ENCODE measurements at places on chromosomes 13 and 19.

GRCh38 chr13:36074659-36075058 lies 56.5 kb downstream of the DCLK1 start:
- DNase-seq, result peak; percentile 34

- no peak for DNase-seq
These were observed 12.8 kb upstream of the RASA3 start for GRCh38 chr13:114145256-114145655.

GRCh38 chr13:77544355-77544754 lies 8.8 kb downstream of the SCEL start:
- peak; percentile 24 for DNase-seq

DNA sequence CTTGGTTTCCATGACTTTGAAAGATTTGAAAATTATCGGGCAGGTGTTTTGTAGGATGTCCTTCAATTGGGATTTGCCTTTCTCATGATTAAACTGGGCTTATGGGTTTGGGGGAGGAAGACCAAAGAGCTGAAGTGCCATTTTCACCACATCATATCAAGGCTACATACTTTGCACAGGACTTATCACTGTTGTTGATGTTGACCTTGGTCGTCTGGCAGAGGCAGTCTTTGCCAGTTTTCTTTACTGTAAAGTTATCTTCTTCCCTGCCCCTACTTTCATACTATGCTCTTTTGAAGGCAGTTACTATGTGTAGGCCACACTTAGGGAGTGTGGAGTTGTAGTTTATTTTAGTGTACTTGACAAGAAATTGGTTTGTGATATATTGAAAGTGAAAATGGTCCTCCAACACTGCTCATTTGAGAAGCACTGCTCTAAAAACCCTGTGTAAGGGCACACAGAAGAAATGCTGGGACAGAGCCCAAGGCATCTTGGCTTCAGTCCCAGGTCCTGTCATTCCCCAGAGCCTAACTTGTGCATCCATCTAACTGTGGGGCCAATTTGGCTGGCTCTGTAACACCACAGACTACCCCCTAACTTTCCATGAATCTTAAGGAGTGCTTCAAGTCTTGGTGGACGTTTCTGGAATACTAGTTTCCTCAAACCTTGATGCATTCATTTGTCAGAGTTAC lies 384.9 kb downstream of the KCNRG start:
- peak; percentile 74 for DNase-seq

DNA sequence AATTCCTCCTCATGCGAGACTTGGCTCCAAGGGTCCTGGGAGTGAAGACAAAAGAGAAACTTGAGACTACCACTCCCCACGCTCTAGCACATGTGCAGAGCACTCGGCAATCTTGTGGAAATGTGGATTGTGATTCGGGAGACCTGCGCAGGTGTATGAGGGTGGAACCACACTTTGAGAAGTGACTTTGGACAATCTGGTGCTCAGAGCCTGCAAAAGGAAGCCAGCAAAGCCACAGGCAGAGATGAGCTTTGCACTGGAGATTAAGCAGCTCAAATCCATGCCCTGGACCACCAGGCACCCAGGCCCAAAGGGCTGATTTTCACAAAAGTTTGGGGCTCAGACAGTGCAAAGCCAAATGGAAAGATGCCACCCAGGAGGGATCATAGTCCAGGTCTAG lies 162.5 kb upstream of the TSHZ3 start:
- no peak for DNase-seq

GRCh38 chr13:112103961-112104880 lies 37.3 kb downstream of the SOX1 start:
- no peak for DNase-seq

DNA sequence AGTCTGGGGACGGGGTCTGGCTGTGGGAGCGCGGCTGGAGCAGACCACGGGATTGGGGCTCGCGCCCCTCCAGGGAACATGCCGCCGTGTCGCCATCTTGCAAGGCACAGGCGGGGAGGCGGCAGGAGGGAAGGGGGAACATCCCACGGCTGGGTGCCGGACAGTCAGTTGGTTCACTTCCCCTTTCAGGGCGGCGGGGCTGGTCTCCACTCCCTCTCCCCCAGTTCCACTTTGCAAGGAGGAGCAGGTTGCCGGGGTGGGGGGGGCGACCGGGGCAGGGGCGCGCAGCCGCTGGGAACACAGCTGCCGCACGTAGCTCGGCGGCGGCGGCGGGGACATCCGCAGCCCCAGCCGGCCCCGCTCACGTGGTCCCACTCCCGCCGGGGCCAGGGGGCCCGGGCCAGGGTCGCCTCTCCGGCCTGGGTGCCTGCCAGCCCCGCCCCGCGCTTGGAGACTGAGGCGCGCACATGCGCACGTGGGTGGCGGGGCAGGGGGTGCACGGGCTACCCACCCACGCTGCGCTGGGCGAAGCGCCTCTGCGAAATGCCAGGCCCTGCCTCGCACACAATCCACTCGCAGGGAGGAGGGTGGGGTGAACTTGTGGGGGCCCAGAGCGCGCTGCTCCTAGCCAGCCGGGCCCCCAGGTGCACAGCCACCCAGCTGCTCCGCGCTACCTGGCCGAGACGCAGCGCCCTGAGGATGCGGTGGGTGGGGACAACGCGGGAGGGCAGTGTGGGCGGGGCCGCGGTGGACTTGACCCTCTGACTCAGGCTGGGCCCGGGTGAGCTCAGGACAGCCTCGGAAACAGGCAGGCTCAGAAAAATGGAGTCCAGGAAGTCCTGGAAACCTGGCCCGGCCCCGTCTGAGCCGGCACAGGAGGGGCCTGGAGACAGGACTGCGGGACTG lies 6.4 kb downstream of the KLF16 start:
- peak; percentile 69 for DNase-seq

DNA sequence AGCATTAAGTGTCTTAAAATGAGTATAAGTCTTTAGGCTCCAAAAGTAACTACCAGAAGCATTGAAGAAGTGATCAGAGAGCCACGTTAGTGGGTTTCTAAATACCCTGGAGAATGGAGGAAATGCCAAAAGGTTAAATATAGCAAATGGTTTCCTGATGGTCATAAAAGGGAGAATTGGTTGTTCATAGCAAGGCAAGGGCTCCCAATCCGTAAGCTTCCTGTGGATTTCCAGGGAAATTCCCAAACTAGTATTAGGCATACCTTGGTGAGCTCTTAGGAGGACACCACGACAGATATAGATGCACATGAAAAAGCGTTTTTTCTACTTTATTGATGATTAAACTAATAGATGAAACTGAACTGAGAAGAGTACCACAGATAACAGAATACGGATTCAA lies 410.9 kb downstream of the FOXO1 start:
- DNase-seq, result no peak

DNA sequence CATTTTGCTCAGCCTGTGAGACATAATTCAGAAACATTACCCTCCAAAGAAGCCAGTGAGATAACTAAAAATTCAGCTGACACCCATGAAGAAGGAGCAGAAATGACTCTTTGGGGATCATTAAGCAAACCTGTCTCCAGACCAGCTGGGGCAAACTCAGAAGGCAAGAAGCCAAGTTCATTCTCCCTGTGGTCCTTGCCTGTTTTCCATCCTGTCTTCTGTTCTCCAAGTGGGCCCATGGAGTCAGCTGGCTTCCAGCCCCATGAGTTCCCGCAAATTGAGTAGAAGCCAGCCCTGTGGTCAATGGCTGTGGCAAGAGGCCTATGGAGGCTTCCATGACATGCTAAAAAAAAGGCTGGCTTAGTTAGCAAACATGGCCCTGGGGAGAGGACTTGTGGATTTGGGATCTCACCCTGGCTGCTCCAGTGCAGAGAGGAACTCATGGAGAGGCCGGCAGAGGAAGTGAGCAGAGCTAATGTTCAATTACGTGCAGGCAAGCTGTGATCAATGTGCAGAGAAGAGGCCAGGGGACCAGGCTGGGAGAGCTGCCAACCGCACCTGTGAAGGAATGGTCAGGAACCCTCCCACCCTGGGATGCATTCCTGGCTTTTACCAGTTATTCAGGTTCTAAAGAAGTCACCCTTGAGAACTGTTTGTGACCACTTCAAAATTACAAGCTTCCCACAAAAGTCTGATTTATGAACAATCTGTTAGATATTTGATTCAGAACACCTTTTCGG lies 229.1 kb downstream of the TSHZ3 start:
- peak; percentile 72 for DNase-seq

GRCh38 chr19:53517114-53517741 lies 20.7 kb upstream of the ZNF331 start:
- no peak for DNase-seq

DNA sequence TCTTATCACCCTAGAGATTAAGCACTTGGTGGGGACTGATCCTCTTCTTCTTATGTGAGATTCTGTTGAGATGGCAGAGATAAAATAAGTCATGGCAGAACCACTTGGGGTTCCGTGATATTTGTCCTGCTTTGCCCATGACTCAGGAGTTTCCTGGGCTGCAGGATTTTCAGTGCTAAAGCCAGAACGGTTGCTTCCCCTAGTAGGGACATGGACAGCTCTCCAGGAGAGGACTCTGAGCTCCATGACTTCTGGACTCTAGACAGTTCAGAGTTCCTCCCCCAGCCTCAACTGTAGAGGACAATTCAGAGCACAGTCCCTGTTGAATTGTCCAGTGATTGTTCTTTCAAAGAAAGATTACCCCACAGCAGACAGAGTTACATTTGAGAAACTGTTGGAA lies 98.8 kb downstream of the OLFM4 start:
- no peak for DNase-seq

DNA sequence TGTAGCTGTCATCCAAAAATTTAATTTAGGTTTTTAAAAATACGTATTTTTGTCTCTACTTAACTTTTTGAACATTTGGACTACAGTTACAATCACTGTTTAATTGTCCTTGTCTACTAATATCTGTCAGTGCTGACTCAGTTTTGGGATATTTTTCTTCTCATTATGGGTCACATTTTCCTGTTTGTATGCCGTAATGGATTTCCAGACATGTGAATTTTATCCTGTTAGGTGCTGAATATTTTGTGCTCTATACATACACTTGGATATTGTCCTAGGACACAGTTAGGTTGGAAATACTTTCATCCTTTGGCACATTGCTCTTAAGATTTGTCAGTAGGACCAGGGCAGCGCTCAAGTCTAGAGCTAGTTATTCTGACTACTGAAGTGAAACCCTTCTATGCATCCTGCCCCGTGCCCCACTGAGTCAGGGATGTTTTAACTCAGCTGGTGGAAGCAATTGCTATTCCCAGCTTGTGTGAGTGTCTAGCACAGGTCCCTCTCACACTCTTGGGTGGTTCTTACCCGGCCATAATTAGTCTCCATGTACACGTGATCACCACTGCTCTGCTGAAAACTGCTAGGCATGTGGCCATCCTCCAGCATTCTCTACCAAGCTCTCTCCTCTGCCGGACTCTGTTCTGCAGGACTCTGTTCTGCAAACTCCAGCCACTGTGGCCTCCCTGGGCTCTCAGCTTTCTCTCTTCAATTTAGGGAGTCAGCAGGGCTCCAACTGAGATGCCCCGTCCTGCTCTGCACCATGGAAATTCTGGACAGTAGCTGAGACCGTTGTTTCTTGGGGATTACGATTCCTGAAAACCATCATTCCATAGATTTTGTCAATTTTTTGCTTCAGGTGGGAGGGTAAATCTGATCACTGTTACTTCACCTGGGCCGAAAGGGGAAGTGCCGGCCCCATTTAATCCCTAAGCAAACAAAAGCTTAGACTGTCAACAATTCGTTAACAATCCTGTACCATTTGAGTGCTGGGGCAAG lies 11.1 kb downstream of the PROZ start:
- no peak for DNase-seq

DNA sequence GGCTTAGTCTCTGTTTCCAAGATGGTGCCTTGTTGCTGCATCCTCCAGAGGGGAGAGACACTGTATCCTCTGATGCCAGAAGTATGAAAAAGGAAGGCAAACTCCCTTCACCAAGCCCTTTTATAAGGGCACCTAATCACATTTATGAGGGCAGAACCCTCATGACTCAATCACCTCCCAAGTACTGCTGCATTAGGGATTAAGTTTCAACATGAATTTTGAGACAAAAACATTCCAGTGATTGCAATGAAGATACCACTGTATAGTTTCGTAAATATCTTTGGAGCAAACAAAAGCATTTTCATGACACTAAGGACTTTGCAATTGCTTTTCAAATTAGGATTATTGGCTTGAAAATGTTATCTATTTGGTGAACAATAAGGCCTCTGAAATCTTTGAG lies 63.8 kb downstream of the RNF17 start:
- DNase-seq, result no peak

GRCh38 chr19:33673996-33674625 lies 52.4 kb downstream of the CHST8 start:
- no peak for DNase-seq

DNA sequence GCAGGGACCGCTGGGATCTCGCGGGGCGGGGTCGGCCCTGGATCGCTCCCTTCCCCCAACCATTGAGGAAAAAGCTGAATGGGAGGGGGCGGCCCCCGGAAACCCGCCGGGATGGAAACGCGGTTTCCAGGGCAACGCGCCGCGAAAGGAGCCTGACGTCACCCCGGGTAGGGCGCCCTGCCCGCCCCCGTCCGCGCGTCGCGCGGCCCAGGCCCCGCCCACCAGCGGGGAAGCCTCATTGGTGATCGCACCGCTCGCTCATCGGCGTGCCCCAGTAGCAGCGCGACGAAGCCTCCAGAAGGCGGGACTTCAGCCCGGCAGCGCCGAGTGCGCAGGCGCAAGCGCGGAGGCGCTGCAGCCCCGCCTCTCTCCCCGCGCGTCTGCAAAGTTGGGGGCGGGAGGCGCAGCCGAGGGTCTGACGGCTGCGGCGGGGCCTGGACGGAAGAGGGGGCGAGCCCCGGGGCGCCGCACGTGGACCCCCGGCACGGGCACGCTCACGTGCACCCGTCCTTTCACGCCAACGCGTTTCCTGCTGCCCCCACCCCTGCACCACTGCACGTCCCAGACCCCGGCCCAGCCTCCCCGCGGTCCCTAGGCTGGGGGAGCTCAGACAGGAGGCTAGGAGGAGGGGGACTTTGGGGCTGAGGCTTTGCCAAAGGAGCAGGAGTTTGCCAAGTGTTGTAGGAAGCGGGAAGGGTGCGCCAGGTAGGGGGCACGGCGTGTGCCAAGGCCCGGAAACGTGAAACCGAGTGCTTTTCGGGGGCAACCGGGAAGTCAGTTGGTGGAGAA lies 8.2 kb upstream of the CIRBP start:
- peak; percentile 94 for DNase-seq

DNA sequence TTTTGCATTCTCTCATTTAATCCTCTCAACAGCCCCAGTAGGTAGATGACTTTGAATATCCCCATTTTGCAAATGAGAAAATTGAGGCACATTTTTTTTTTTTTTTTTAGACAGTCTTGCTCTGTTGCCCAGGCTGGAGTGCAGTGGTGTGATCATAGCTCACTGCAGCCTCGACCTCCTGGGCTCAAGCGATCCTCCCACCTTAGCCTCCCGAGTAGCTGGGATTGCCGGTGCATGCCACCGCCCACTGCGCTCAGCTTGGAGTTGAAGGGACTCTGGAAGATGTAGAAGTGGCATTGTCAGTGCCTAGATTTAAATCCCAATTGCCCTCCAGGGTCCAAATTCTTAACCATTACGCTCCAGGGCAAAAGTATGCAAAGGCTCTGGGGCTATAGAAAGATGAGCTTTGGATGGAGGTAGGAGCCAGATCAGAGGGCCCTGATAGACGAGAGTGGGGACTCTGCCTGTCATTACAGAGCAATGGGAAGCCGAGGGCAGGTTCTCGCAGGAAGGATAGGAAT lies 813 bp upstream of the MCOLN1 start:
- no peak for DNase-seq

GRCh38 chr13:20716951-20717350 lies 13.5 kb downstream of the IL17D start:
- peak; percentile 86 for DNase-seq

- DNase-seq, result peak; percentile 82
These were observed 135.7 kb downstream of the LMO7 start for GRCh38 chr13:75771818-75772217.

All from myocyte (in vitro differentiated cells).